Activated CD4-positive, alpha-beta T cell treated with anti-CD3 and anti-CD28 coated beads, Interleukin-2, amount 10 ng/mL, durations not matched to agents 24 days and 14 days (primary cell): ENCODE measurements at places on chromosomes 6 and 20. TPM values are rescaled to one million over a fixed set of nuclear protein-coding genes. Genes with fewer than 3 reads are reported as not detected.

- peak overlapping the region; percentile 72 for H3K27ac ChIP-seq
- DNase-seq: no peak
- H3K27me3 ChIP-seq: no peaks in the 10 kb centered on the region
- H3K4me3 ChIP-seq: no peak overlapping the region
Observed at GRCh38 chr6:31775184-31775583, 1.9 kb downstream of the VWA7 start.

GRCh38 chr20:49395183-49395582 lies 87.3 kb downstream of the KCNB1 start:
- H3K36me3 ChIP-seq: no peaks in the 10 kb centered on the region
- peaks cover 13% of the 10 kb centered on the region for H3K27me3 ChIP-seq
- H3K4me1 ChIP-seq: no peaks in the 10 kb centered on the region
- no peak for DNase-seq
- no peak overlapping the region for H3K4me3 ChIP-seq

GRCh38 chr6:118935331-118935668 lies 341 bp upstream of the MCM9 start:
- peak overlapping the region; percentile 97 for H3K27ac ChIP-seq
- H3K27me3 ChIP-seq: no peaks in the 10 kb centered on the region
- peaks cover 19% of the 10 kb centered on the region for H3K4me1 ChIP-seq
- H3K36me3 ChIP-seq: peaks cover 25% of the 10 kb centered on the region
- no peak for DNase-seq

The SLPI gene
- total RNA-seq: not detected in 2 replicates

GRCh38 chr6:150392452-150393220 lies 23.8 kb downstream of the IYD start:
- H3K27ac ChIP-seq: no peak overlapping the region
- no peak for DNase-seq
- no peaks in the 10 kb centered on the region for H3K4me1 ChIP-seq

- no peaks in the 10 kb centered on the region for H3K27me3 ChIP-seq
- no peaks in the 10 kb centered on the region for H3K4me1 ChIP-seq
- H3K36me3 ChIP-seq: no peaks in the 10 kb centered on the region
Observed at GRCh38 chr20:25461281-25461650, 53.8 kb downstream of the GINS1 start.
